ENCODE measurements at places on chromosomes 11 and 22.
A peak's percentile ranks its signal among the peaks of the same experiment; 100 is the strongest.

GRCh38 chr11:6623391-6624363, 4.5 kb upstream of the TPP1 start:
- DNase-seq, result no peak

DNA sequence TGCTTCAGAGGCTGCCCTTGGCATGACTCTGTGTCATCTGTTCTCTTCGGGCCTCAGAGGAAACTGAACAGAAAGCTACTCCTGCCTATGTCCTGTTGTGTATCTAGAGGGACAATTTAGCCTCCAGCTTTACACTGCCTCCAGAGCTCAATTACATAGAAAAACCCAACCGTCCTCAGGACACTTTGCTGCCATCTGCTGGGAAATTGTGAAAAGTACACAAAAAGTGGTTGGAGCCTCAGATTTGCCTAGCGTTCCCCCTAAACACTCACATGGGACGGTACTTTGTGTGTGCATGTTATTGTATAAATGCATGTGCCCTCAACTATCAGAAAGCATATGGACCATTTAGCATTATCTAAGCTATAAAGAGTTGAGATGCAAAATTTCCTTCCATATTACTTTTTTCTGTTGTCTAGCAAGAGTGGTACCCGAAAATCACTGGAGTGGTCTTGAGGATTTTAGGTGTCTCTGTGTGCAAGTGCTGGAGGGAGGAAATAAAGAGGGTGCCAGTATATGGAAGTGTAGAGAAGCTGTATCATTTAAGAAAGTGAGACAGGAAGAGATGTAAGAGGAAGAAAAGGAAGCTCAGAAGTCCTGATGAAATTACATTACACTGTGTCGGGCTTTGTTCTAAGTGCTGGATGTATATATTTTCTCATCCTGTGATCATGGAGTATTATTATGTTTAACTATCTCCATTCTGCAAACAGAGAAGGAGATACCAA, 8.7 kb upstream of the MS4A4E start:
- DNase-seq, result peak; percentile 58

DNA sequence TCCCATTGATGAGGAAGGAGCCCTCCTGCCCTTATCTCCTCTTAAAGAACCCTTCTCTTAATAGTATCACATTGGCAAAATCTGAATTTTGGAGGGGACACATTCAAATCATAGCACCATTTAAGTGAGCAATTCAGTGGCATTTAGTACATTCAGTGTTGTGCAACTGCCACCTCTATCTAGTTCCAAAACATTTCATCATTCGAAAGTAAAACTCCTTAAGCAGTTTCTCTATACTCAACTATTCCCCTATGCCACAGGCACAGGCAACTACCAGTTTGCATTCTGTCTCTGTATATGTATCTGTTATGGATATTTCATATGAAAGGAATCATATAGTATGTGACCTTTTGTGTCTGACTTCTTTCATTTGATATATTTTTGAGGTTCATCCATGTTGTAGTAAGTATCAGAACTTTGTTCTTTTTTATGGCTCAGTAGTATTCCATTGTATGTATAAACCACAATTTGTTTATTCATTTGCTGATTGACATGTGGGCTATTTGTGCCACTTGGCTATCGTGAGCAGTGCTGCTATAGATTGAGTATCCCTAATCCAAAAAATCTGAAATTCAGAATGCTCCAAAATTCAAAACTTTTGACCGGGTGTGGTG, 22.9 kb downstream of the FAR1 start:
- no peak for DNase-seq

DNA sequence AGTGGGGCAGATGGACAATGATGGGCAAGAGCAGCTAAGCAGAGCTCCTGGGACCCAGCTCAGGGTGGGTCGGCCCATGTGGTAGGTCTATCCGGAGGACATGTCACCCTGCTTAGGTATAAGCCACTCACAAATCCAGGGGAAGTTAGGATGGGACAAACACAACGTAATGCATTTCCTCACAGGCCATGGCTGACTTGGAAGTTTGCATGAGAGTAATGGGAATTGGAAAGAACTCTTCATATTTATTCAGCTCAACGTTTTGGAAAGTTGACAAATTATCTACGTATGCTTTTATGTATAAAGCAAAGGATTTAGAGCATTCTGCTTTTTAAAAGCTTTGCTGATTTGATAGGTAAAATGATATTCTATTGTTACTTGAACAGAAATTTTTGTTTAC, 74.9 kb downstream of the SMCO4 start:
- no peak for DNase-seq

- DNase-seq, result no peak
Measured at GRCh38 chr11:27926981-27927481, 180.9 kb downstream of the KIF18A start.

- no peak for DNase-seq
Measured at GRCh38 chr11:128284634-128285033, 302.7 kb downstream of the ETS1 start.

GRCh38 chr22:45208993-45209838, 31.5 kb downstream of the KIAA0930 start:
- peak; percentile 25 for DNase-seq

DNA sequence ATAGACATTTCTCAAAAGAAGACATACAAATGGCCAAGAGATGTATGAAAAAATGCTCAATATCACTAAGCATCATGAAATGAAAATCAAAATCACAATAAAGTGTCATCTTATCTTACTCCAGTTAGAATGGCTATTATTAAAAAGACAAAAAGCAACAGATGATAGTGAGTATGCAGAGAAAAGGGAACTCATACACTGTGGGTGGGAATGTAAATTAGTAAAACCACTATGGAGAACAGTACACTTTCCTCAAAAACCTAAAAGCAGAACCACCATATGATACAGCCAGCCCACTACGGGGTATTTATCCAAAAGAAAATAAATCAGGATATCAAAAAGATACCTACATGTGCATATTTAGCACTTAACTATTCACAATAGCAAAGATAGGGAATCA, 700.0 kb upstream of the ANO5 start:
- DNase-seq, result no peak
